ENCODE measurements at places on chromosomes 5 and 9.

- DNase-seq = no peak
These were observed 7.7 kb downstream of the ARHGAP26 start for GRCh38 chr5:142777850-142778249.

GRCh38 chr5:40428126-40428525, 251.6 kb upstream of the PTGER4 start:
- DNase-seq = no peak

- DNase-seq = no peak
These were observed 5.1 kb downstream of the MRPS2 start for GRCh38 chr9:135505406-135506187.

DNA sequence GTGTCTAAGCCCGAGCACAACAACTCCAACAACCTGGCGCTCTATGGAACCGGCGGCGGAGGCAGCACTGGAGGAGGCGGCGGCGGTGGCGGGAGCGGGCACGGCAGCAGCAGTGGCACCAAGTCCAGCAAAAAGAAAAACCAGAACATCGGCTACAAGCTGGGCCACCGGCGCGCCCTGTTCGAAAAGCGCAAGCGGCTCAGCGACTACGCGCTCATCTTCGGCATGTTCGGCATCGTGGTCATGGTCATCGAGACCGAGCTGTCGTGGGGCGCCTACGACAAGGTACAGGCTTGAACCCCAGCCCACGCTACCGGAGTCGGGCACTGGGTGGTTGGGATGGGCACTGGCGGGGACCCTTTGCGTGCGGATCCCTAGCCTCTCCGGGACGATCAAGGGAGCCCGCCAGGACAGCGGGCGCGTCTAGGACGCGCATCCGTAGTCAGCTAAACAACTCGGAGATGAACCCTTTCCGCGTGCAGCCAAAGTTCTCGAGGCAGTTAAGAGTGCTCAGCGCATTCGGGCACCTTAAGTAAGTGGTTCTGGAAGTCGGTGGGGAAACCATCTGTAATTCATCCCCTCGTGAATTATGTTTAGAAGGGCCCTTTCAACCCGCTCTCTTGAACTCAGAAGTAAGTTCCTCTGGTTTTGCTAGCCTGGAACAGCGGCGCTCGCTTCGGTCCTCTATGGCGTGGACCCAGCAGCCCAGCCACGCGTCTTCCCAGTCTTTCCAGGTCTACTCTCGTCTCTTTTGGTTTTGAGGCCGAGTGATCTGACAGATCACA, 1.3 kb downstream of the KCNN2 start:
- no peak for DNase-seq

GRCh38 chr5:97149709-97150108, 7.3 kb upstream of the LIX1 start:
- no peak for DNase-seq

Measured in AG04450 (cell line).